Activated CD4-positive, alpha-beta T cell treated with anti-CD3 and anti-CD28 coated beads for 24 hours (primary cell): ENCODE measurements at places on chromosomes 16 and 17.

DNA sequence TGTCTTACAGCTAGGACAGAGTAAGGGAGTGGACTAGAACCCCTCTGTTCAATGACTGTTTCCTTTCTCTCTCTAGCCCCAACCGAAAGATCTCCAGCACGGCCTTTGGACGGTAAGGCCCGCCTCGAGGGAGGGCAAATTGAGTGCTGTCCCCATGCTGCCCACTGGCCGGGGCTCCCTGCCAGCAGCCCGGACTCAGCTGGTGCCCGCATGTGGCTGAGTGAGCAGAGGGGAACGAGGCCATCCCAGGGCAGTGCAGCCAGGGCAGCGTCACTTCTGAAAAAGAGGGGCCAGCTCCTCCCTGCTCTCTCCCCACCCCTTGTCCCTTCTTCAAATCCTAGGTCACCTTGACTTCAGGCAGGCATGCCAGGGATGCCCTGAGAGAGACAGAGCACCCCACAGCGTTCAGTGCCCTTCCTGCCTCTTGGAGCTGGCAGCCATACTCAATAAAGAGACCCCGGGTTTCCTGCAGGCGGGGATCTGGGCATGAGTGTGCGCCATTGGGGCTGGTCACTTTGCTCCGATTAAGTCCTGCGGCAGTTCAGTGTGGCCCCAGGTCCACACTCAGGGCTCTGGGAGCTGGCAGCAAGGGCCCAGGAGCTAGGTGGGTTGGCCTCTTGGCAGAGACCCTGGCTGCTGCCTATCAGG is 130.9 kb downstream of the RAB11FIP4 start:
- DNase-seq = no peak

- no peak for DNase-seq
Observed at GRCh38 chr16:53220585-53220984, 165.8 kb downstream of the CHD9 start.

GRCh38 chr17:37683454-37683984 is 40.3 kb upstream of the DDX52 start:
- no peak for DNase-seq

GRCh38 chr17:68511254-68511670 is 968 bp upstream of the PRKAR1A start:
- DNase-seq = no peak

DNA sequence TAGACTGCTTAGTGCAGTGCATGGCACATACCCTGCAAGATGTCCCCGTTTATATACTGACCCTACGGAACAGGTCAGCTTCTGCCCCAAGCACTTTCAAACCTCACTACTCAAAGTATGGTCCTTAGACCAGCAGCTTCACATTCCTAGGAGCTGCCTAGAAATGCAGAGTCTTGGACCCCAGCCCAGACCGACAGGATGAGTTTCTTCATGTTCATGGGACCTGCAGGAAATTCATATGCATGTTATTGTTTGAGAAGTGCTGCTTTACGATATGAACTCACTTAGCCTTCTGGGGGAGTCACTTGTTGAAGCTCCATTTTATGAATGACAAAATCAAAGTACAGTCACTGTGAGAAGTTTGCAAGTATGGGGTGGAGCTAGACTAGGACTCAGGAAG is 82.6 kb downstream of the DYNLRB2 start:
- DNase-seq = no peak

- no peak for DNase-seq
Observed at GRCh38 chr16:82649766-82650165, 23.0 kb downstream of the CDH13 start.

DNA sequence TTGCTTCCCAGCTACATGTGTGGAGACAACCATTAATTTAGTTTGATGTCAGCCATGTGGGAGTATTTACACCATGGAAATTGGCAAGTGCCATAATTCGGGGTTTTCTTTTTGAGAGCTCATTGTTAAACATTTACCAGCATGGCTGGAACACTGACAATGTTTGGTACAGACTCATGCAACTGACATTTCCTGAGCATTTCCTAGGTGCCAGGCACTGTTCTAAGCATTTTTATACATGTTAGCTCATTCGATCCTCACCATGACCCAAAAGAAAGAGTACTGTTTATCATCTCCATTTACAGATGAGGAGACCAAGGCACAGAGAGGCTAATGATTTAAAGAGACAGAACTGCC is 86.9 kb downstream of the FOXL1 start:
- no peak for DNase-seq

- DNase-seq = no peak
Observed at GRCh38 chr17:49583226-49583625, 7.6 kb downstream of the NXPH3 start.

GRCh38 chr17:54324813-54325212 is 502.1 kb downstream of the KIF2B start:
- DNase-seq = no peak

GRCh38 chr16:55002419-55002818 is 71.8 kb downstream of the IRX5 start:
- no peak for DNase-seq

DNA sequence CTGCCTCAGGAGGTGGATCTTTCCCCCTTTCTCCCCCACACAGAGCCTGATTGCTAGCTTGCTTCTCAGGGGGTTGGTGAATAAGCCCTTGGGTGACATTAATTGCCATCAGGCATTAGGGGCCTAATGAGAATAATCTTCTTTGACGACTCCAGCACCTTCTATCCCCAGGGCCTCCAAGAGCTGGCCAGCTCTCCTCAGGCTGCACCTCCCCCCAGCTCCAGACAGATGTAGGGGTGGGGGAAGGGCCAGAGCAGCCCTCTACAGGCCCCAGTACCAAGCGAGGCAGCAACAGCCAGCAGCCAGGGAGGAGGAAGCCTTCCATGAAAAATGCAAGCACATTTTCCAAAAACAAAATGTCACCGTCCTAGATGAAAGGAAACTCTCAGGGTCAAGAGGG is 1.4 kb upstream of the TMEM132E start:
- no peak for DNase-seq

DNA sequence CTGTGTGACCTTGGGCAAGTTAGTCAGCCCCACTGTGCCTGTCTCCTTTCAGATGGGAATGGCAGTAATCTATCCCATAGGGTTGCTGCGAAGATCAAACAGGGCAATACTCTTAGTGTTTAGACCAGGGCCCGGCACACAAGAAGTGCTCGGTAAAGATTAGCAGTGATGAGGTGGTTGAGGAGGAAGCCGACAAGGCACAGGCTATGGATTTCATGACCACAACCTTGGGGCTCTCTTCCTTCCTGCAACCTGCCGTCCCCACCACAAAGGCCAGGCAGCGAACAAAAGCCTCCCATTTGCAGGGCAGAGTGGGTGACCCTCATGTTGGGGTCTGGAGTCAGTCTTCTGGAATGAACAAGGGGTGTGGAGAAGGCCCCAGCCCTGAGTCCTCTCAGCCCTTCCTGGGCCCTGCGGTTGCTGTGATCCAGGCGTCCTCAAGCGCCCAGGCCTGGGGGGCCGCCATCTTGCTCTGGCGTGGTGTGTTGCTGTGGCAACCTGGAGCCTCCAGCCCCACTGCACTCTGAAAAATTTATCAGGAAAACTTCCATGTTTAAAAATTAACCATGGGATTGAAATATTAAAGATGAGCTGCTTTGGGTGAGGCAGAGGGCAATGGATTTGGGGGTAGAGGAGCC is 9.8 kb downstream of the ADAM11 start:
- DNase-seq = no peak

DNA sequence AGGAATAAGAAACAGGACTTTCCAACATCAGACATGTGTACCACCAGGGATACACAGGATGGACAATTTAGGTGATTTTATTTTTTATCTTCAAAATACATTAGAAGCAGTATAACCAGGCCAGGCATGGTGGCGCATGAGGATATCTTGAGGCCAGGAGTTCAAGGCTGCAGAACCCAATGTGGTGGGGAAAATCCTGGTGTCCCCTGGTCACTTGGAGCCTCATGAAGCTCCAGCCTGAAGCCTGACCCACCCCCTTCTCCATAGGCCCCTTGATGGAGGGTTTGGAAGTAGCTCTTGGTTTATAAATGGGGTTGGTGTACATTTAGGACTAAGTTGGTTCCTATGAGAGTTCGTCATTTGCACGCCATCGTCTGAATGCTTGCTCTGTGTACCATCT is 88.6 kb downstream of the MYH11 start:
- DNase-seq = no peak

GRCh38 chr17:73013816-73014663 is 78.4 kb downstream of the SLC39A11 start:
- no peak for DNase-seq

GRCh38 chr17:8753976-8754440 is 4.3 kb downstream of the SPDYE4 start:
- no peak for DNase-seq

DNA sequence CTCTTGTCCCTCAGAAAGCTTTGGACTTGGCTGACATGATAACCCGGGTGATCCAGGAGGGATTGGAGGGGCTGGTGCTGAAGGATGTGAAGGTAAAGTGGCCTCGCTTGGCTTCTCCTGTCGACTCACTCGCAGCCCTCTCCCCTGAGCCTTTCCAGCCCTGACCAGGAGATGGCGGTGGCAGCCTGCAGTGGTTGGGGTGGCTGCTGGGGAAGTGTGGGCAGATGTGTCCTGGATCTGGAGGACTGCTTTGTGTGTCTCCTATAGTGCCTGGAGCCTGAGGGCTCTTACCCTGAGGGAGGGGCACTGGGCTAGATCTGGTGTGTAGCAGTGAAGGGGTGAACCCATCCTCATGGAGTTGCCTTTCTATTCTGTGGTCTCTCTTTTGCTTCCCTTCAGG is 17.9 kb downstream of the LIG3 start:
- DNase-seq = peak; percentile 68

DNA sequence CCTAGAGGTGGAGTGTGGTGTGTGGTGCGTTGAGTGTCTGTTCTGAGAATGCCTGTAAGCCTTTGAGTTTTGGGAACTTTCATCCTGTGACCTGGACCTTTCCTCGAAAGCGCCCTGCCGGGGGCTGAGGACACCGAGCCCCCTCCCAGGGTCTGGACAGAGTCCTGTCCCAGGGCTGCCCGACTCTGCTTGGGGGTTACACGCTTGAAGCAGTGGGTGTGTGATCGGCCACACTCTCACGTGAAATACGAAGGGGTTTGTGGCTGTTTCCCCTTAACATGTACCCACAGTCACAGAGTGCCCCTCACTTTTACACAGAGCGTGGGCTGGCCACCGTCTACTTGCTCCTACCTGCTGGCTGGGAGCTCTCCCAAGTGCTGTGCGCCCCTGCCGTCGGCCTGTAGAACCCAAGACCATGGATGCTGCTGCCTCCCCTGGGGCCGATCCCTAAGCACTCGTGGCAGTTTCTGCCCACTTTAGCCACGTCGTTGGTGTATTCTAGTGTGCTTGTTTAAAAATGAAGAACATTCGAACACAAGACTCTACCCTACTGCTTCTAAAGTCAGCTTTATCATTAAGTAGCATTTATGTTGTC is 6.8 kb downstream of the ZNF750 start:
- no peak for DNase-seq

DNA sequence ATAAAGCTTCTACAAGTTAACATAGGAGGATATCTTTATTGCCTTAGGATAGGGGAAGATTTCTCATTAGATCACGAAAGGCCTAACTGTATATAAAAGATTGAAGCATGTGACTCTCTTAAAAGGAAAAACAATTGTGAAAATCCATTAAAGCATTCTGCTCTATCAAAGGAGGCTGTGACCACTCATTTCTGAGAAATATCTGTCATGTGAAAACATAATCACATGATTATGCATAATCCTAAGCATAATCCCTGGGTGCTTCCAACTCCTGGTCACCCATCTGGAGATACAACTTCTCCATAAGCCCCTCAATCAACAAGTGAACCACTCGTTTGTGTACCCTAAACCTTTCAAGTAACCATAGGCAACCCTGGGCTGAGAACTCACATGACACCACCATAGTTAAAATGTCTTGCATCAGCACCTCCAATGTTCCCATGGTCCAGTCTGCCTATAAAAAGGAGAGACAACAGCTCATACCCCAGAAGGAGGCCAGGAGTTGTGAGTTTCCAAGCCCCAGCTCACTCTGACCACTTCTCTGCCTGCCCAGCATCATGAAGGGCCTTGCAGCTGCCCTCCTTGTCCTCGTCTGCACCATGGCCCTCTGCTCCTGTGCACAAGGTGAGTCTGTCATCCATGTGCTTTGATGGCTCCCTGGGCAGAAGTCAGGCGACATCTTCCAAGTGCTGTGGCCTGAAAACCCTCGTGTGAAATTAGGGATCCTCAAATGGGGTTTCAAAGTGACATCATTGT is at the start of gene CCL18:
Gene CCL18 (plus strand): TSS at position 487 of the 756 bp plus-strand sequence. CDS start 71 bp downstream, at position 558.
- no peak for DNase-seq
